CD4-positive, alpha-beta T cell (primary cell): ENCODE measurements at places on chromosomes 4 and X.

DNA sequence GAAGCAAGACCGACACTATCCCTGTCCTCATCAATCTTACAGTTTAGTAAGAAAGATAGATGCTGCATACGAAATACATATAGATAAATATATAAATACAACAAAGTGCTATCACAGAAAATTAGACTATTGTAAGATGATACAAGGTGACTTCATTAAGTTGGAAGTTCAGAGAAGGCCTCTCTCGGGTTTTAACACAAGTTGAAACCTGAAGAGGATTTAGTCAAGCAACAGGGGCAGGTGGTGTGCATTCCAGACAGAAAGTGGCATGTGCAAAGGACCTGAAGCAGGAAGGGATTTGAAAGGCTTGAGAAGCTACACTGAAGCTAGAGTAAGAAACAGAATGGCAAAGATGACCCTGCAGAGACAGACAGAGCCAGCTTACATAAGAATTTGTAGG is 36.5 kb downstream of the USP46 start:
- DNase-seq: no peak

DNA sequence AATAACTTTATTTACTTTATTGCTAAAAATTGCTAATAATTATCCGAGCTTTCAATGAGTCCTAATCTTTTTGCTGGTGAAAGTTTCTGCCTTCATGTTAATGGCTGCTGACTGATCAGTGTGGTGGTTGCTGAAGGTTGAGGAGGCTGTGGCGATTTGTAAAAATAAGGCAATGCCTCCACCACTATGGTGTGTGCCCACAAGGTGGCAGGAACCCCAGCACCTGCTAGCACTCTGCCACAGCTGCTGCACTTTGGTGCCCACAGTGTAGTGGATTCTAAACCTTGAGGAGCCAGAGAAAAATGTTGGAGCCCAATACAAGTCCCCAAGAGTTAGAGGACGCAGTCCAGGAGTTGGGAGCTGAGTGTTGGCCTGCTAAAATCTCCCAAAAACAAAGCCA is 1237.1 kb downstream of the PCDH19 start:
- no peak for DNase-seq

DNA sequence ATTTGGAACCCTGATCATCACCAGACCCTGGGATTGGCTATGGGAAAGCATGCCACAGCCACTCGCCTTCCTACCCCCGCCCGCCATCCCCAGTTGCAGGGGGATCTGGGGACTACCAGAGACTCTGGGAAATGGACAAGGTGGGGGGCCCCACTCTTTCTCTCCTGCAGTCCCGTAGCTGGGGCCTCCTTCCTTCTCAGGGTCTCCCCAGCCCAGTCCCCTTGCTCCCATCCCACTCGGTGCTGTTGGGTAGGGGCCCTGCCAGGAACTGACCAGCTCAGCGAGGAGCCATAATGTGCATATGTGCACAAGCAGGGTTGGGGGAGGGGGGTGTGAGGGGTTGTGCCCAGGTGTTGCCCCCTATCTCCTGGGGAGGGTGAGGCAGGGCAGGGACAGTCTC is 3.4 kb upstream of the USP11 start:
- DNase-seq: no peak

GRCh38 chrX:23662187-23662586 is 5.1 kb upstream of the PRDX4 start:
- no peak for DNase-seq

DNA sequence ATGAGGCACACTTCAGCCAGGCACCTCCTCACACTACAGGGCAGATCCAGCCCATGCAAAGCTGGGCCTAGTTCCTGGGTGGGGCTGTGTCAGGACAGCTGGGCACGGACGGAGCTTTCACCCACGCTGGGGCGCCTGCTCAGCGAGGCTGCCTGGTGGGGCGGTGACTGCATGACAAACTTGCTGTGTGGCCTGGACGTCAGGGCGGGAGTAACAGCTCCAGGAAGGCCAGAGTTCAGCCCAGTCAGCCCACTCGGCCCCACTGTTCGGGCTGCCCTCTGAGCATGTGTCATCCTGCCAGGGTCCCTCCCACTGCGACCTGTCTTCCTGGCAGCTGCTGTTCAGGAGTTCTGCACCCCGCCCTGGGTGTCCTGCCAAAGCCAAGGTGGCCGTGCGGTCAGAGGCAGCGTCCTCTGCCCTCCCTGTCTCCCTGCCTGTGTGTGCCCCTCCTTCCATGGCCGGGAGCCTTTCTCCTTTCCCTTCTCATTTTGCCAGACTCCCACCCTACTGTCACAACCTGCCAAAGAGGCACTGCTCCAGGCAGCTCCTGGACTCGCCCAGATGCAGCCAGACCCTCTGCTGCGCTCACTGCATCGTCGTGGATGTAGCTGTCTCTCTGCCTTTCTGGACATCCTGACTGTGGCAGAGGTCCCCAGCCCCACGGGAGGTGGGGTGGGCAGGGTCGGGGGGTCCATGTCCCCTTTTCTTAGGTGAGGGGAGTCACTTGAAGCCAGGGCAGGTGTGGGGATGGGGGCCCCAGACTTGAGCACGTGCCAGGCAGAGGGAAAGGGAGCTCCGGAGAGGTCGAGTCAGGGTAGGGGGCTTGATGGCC is 33.0 kb upstream of the KIAA0232 start:
- DNase-seq: no peak

DNA sequence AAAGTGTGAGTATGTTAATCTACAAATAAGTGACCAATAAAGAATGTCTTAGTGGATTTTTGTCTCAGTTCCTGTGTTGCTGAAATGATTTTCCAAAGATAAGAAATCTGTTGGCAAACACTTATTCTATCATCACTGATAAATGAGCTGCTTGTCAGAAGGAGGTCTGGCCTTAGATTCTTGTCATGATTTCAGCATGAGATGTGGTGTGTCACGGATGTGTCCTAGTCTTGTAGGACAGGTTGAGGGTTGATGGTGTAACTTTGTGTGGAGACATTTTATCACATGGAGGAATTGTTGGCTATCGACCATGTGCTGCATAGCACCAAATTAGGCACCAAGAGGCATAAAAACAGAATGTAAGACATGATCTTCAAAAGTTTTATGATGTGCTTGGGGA is 31.8 kb upstream of the LIMCH1 start:
- DNase-seq: no peak

DNA sequence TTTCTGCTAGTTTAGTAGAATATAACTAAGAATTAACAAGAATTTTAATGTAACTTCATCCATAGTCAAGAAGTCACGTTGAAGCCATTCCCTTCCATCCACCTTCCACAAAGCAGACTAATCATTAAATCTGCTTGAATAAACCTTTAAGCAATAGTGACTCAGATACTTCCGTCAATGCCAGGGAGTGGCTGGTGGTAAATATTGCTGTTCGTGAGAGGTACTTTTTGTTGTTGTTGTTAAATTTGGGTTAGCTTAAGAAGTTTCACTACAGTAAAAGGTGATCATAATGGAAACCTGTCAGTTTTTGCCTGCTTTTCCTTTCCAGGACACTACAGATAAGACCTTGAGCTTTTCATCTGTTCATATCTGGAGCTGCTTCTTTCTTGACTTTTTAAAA is 316.3 kb downstream of the TMA16 start:
- DNase-seq: no peak

- DNase-seq: no peak
Observed at GRCh38 chr4:13597141-13597540, 30.4 kb downstream of the BOD1L1 start.

DNA sequence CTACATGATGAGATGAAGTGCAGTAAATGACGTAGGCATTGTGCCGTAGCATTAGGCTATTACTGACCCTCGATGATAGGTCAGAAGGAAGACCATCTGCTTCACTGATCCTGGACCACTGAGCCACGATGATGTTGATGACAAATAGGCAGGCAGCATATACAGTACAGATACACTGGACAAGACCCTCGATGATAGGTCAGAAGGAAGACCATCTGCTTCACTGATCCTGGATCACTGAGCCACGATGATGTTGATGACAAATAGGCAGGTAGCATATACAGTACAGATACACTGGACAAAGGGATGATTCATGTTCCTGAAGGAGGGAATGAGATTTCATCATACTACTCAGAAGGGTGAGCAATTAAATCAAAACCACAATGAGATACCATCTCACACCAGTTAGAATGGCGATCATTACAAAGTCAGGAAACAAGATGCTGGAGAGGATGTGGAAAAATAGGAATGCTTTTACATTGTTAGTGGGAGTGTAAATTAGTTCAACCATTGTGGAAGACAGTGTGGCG is 50.9 kb downstream of the BEND4 start:
- DNase-seq: no peak

GRCh38 chr4:56253666-56254305 is 133.5 kb downstream of the AASDH start:
- no peak for DNase-seq

- no peak for DNase-seq
Observed at GRCh38 chr4:5142726-5143125, 91.4 kb downstream of the STK32B start.

GRCh38 chr4:152306541-152306940 is 229.4 kb downstream of the FBXW7 start:
- DNase-seq: no peak

DNA sequence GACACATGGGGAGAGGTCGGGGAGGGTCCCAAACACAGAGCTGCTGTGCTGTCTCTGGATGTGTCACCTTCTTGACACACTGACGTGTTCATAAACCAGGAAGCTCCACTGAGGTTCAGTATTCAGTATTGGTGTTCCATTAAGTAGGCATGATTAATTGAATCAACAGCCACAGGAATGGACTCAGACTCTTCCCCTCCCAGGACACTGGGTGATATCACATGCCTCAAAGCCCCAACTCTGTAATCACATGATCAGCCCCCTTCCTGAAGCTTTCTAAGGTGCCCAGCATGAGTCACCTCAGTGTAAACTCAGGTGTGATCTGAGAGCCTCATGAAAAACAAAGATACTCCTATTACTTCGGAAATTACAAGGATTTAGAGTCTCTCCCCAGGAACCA is 21.1 kb upstream of the HNRNPD start:
- no peak for DNase-seq

DNA sequence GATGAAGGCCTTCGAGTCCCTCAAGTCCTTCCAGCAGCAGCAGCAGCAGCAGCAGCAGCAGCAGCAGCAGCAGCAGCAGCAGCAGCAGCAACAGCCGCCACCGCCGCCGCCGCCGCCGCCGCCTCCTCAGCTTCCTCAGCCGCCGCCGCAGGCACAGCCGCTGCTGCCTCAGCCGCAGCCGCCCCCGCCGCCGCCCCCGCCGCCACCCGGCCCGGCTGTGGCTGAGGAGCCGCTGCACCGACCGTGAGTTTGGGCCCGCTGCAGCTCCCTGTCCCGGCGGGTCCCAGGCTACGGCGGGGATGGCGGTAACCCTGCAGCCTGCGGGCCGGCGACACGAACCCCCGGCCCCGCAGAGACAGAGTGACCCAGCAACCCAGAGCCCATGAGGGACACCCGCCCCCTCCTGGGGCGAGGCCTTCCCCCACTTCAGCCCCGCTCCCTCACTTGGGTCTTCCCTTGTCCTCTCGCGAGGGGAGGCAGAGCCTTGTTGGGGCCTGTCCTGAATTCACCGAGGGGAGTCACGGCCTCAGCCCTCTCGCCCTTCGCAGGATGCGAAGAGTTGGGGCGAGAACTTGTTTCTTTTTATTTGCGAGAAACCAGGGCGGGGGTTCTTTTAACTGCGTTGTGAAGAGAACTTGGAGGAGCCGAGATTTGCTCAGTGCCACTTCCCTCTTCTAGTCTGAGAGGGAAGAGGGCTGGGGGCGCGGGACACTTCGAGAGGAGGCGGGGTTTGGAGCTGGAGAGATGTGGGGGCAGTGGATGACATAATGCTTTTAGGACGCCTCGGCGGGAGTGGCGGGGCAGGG is 568 bp downstream of the HTT start:
- DNase-seq: no peak

DNA sequence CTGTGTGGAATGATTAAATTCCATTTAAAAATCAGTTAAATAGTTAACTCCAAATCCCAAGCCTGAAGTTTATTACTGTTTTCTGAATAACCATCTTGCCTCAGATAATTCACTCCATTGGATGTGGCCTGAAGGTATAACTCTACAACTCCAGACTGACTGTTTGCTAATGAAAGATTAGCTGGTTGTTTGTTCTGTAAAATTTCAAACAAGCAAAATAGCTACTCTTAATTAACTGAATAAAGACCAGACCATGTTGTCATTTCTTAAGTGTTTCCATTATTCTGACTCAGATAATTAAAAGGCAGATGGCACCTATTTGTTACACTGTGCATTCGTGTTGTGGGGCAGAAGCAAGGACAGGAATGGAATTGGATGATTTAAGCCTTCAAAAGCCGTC is 78.5 kb upstream of the DDIT4L start:
- DNase-seq: no peak

- no peak for DNase-seq
Observed at GRCh38 chr4:165458471-165458870, 79.7 kb downstream of the CPE start.

DNA sequence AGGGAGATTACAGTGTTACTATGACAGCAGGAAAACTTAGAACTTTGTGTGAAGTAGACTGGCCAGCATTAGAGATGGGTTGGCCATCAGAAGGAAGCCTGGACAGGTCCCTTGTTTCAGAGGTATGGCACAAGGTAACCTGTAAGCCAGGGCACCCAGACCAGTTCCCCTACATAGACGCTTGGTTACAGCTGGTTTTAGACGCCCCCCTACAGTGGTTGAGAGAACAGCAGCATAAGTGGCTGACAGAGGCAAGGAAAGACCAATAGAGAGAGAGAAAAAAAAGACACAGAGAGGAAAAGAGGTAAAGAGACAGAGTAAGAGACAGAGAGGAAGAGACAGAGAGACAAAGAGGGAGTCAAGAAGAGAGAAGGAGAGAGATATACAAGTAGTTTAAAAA is 144.5 kb downstream of the GC start:
- no peak for DNase-seq

GRCh38 chr4:53906606-53907190 is 157.7 kb downstream of the CHIC2 start:
- DNase-seq: no peak

- DNase-seq: no peak
Observed at GRCh38 chr4:5746250-5746649, 35.2 kb downstream of the EVC start.

GRCh38 chrX:16524316-16524715 is 125.6 kb upstream of the S100G start:
- DNase-seq: no peak

GRCh38 chr4:108166441-108167315 is 2.1 kb downstream of the LEF1 start:
- DNase-seq: peak; percentile 68

GRCh38 chrX:150037041-150037440 is 98.8 kb upstream of the EOLA2 start:
- no peak for DNase-seq
